Stimulated activated CD8-positive, alpha-beta memory T cell treated with anti-CD3 and anti-CD28 coated beads, Interleukin-4, amount 100 ng/mL, for 4 hours (primary cell): ENCODE measurements at places on chromosomes 6 and 20.

- no peak for DNase-seq
Measured at GRCh38 chr6:17673543-17674254, 33.0 kb downstream of the NUP153 start.

- no peak for DNase-seq
Measured at GRCh38 chr6:42864602-42865001, 14.8 kb upstream of the RPL7L1 start.

GRCh38 chr6:18308070-18308735 is 43.9 kb upstream of the DEK start:
- no peak for DNase-seq

DNA sequence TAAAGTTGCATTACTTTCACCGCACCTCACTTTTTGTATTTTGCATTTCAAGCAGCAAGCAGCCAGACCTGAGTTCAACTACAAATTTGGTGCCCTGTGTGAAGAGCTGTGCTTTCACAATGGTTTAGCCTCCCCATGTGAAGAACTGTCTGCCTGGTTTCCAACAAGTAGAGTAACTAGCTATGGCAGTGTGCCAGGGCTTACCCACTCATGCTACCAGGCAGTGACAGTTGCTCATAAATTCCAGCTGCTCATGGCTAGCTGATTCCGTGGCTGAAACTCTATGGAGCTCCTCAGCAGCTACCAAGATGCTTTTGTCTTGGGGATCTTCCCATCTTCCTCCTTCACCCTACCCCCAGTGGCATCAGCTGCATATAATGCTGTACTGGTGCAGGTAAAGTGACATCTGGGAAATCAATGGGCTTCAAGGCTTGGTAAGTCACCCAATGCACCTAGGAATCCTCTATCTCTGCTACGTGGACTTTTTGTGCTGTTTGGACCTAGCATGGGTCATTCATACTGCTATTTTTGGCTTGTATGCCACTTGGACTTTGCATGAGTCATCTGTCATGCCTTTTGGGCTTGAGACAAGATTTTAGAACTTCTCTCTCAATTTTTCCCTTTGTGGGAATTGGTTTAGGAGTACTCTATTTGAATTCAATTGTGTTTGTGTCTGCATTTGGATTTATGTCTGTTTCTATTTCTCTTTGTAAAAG is 176.5 kb upstream of the GJE1 start:
- no peak for DNase-seq

- no peak for DNase-seq
Measured at GRCh38 chr6:87959083-87959482, 88.6 kb upstream of the SPACA1 start.

DNA sequence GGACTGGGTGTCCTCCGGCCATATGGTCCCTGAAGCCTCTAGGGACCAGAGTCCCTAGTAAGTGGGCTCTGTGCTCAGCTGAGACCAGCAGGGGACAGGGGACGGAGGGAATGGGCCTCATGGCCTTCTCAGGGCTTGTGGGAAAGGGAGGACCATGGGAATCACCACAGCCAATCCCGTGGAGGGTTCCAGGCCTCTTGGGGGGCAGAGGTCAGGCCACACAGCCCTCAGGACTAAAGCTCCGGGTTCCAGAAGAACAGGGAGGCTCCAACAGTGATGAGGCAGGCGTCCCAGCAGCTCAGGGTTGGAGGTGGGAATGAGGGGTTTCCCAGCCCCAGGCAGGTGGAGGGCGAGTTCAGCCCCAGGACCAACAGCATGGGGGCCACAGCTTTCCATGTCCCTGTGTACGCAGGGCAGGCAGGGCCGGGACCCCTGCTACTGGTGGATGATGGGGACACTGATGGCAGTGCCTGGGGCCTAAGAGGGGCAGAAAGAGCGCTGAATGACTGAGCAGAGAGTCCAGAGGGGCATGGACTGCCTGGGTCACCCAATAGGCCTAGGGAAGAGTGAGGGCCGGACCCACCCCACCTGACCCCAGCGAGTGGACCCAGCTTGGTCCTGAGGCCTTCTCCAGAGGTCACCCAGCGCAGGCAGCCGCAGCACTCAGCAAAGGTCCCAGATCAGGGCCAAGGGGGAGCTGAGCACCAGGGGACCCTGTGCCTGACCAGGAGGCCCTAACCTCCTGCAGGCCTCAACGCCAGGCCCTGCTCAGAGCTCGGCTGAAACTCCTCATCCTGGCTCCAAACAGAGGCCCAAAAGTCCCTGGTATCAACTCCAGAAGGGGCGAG is 8.8 kb downstream of the MYL9 start:
- DNase-seq, result no peak

DNA sequence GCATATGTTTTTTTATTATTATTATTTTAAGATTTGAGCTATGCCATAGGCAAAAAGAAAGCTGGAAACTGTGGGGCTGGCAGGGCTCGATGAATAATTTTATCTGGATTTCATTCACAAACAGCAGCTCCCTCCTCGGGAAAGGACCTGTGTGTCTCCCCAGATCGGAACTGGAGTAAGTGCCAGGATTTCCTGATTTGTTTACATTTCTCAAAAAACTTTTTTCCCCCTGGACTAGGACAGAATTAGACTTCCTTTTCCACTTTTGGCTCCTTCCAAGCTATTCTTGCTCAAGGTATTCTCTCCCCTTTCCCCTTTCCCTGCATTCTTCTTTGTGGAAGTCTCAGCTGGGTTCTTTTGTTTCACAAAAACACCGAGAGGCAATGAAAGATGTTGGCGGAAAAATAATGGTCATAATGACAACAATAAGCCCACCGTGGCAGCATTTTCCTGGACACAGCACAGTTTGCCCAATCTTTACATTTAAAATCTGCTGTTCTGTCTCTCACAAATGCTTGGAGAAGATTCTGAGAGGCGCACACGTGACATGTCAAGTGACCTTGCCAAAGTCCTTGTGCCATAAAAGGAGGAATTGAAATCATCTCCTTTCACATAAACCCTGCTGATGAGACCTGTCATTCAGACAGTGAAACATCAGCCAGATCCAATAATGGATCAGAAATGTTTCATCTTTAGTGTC is 85.8 kb upstream of the PREP start:
- no peak for DNase-seq
